Activated naive CD8-positive, alpha-beta T cell treated with anti-CD3 and anti-CD28 coated beads for 36 hours (primary cell): ENCODE measurements at places on chromosomes 12 and 14.

DNA sequence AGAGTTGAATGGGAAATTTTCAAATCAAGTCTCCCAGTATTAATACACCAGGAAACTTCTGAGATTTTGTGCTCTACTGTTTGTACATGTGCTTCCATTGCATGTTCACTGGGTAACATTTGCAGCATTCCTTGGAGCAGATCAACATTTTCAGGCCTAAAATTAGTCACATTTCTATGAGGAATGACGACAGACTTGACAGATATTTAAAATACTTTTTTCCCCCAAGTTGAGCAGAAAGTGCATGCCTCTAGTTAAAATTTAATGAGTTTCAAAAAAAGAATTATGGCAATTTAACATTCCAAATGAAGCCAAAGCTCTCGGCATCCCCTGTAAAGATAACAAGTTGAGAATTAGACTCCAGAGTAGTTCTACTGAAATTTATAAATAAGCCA lies 72.3 kb downstream of the C12orf42 start:
- H3K36me3 ChIP-seq: peaks cover 18% of the 10 kb centered on the region
- no peak overlapping the region for H3K4me3 ChIP-seq
- H3K27ac ChIP-seq: no peak overlapping the region
- H3K27me3 ChIP-seq: no peaks in the 10 kb centered on the region
- H3K4me1 ChIP-seq: no peaks in the 10 kb centered on the region

GRCh38 chr12:94717108-94717507 lies 66.8 kb upstream of the TMCC3 start:
- DNase-seq: no peak
- H3K36me3 ChIP-seq: no peaks in the 10 kb centered on the region
- H3K4me1 ChIP-seq: no peaks in the 10 kb centered on the region
- no peaks in the 10 kb centered on the region for H3K27me3 ChIP-seq

GRCh38 chr12:64255249-64255648 lies 33.2 kb upstream of the KICS2 start:
- H3K4me1 ChIP-seq: no peaks in the 10 kb centered on the region
- no peak for DNase-seq
- no peaks in the 10 kb centered on the region for H3K36me3 ChIP-seq
- H3K27me3 ChIP-seq: no peaks in the 10 kb centered on the region

DNA sequence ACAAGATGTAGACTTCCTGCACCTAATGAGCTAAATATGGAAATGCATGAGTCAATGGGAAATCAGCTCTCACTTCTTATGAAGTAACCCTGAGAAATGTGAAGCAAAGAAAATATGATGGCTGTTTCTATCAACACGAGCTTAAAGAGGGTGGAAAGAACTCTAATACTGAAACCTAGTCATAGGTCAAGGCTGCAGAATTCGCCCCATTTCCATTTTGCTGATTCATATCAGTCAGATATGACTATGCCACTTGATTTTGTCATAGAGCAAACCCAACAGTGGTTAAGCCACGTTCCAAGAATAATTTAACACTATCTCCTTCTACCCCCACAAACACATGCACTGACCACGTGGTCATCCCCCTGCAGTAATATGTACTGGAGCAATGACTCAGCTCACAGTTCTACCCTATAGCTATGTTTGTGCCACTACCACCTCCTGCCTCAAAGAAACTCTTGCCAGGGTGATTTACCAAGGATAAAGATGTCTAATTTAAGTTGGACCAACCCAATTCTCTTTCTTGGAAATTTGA lies 157.5 kb downstream of the TMTC3 start:
- H3K4me3 ChIP-seq: no peak overlapping the region
- DNase-seq: peak; percentile 50
- no peaks in the 10 kb centered on the region for H3K36me3 ChIP-seq
- H3K27ac ChIP-seq: peak overlapping the region; percentile 79
- H3K4me1 ChIP-seq: peaks cover 11% of the 10 kb centered on the region

GRCh38 chr14:88668448-88669116 lies 105.7 kb downstream of the ZC3H14 start:
- no peaks in the 10 kb centered on the region for H3K4me1 ChIP-seq
- no peak for DNase-seq
- H3K27ac ChIP-seq: no peak overlapping the region
- peaks cover 25% of the 10 kb centered on the region for H3K36me3 ChIP-seq

DNA sequence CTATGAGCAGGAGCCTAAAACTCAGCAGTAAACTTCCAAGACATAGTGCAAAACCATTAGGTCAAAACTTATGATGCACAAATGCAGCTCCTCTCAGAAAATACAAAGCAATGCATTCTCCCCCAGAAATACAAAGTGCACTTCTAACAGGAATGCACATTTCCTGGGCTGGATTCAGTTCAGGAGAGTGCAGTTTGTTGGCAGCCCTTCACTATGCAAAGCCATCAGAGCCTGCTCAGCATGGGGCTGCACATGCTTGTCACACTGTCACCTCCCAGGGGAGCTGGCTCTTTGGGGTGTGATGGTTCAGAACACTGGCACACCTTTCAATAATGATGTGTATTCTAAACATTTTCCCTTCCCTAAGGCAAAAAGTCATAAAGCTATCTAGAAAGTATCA lies 110.4 kb downstream of the KCNK10 start:
- H3K4me3 ChIP-seq: no peak overlapping the region
- DNase-seq: no peak
- no peaks in the 10 kb centered on the region for H3K4me1 ChIP-seq
- no peaks in the 10 kb centered on the region for H3K36me3 ChIP-seq

- H3K27me3 ChIP-seq: no peaks in the 10 kb centered on the region
- H3K36me3 ChIP-seq: peaks cover 45% of the 10 kb centered on the region
- no peak for DNase-seq
- peak overlapping the region; percentile 24 for H3K4me3 ChIP-seq
- H3K27ac ChIP-seq: peak overlapping the region; percentile 90
Measured at GRCh38 chr12:10320643-10321042, 13.0 kb downstream of the KLRD1 start.
